H9 (cell line): ENCODE measurements at places on chromosomes 12 and 14. TPM values are rescaled to one million over a fixed set of nuclear protein-coding genes. Genes with fewer than 3 reads are reported as not detected.

TAS2R19 gene
- 1.7 and 2.6 TPM in 2 replicates for total RNA-seq

TMEM179 gene
- 11.1 and 11.4 TPM in 2 replicates for total RNA-seq

- 0 out of 2 replicates have a peak, but pooled peaks cover 2% of the 10 kb centered on the region for H3K36me3 ChIP-seq
- no peaks in the 10 kb centered on the region for H3K27me3 ChIP-seq
- no peaks in the 10 kb centered on the region for H3K4me1 ChIP-seq
Measured at GRCh38 chr12:130651188-130651959, 64.7 kb downstream of the RIMBP2 start.

- no peaks in the 10 kb centered on the region for H3K36me3 ChIP-seq
- DNase-seq: no peak
- no peaks in the 10 kb centered on the region for H3K27me3 ChIP-seq
- H3K4me3 ChIP-seq: no peak overlapping the region
Measured at GRCh38 chr14:34128665-34129064, 177.8 kb upstream of the EGLN3 start.

DNA sequence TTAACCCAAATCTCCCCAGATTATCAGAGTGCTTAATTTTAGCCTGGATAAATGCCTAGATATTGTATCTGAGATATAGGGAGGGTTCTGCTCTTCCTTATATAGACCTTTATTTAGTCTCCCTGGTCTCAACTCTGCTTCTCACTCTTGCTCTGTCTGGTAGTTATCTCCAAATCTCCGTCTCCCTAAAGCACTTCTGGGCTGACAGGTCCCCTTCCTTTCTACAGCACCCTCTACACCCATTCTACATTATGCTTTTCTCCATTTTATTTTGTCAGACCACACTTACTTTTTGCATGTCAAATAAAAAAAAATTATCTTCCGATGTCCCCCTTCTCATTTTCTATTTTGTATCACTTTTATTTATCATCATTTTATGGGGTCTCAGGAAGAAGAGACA is 2.0 kb upstream of the ERC1 start:
- no peaks in the 10 kb centered on the region for H3K27me3 ChIP-seq
- H3K36me3 ChIP-seq: no peaks in the 10 kb centered on the region; the same call in 2 of the 3 replicates

DNA sequence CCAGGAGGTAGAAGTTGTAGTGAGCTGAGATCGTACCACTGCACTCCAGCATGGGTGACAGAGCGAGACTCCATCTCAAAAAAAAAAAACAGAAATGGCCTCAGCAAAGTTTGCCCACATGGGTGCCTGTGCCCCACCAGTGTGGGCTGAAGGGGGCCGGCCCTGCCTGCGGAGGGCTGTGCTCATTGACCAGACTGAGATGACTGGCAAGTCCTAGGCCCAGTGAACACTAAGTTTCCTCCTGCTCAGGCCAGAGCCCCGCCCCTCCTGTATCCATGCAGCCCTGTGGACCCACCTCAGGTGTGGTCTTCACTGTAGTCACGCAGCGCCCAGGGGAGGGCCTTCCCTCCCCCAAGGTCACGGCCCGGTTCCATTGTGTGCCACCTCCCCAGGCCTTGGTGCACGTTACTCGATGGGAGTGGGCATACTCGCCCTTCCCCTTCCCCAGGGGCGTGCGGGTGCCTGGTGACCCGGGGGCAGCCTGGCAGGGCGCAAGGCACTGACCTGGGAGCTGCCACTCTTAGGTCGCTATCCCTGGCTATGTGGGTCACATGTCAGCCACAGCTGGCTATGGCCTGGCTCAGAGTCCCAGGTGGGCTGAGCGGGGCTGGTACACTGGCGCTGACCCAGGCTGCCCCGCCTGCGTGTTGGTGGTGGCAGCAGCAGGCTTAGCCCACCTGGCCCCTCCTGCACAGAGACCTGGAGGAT is 16.1 kb downstream of the INF2 start:
- no peak overlapping the region for H3K27ac ChIP-seq
- no peak for DNase-seq
- H3K36me3 ChIP-seq: peaks cover 26% of the 10 kb centered on the region
- H3K4me3 ChIP-seq: no peak overlapping the region
- no peaks in the 10 kb centered on the region for H3K27me3 ChIP-seq
